Immature natural killer cell (primary cell): ENCODE measurements at places on chromosomes 11 and 22. TPM values are rescaled to one million over a fixed set of nuclear protein-coding genes. Genes with fewer than 3 reads are reported as not detected.
A peak's percentile ranks its signal among the peaks of the same experiment; 100 is the strongest.

GRCh38 chr22:37627121-37627520 lies 12.3 kb upstream of the SH3BP1 start:
- no peaks in the 10 kb centered on the region for H3K36me3 ChIP-seq
- no peak for DNase-seq
- H3K27me3 ChIP-seq, result peaks cover 7% of the 10 kb centered on the region
- H3K4me1 ChIP-seq, result peaks cover 69% of the 10 kb centered on the region
- H3K27ac ChIP-seq, result peak overlapping the region; percentile 96

Gene MIAT
- not detected for polyA plus RNA-seq

Gene ACTN3
- polyA plus RNA-seq, result not detected

Gene OR8D4
- not detected for polyA plus RNA-seq

DNA sequence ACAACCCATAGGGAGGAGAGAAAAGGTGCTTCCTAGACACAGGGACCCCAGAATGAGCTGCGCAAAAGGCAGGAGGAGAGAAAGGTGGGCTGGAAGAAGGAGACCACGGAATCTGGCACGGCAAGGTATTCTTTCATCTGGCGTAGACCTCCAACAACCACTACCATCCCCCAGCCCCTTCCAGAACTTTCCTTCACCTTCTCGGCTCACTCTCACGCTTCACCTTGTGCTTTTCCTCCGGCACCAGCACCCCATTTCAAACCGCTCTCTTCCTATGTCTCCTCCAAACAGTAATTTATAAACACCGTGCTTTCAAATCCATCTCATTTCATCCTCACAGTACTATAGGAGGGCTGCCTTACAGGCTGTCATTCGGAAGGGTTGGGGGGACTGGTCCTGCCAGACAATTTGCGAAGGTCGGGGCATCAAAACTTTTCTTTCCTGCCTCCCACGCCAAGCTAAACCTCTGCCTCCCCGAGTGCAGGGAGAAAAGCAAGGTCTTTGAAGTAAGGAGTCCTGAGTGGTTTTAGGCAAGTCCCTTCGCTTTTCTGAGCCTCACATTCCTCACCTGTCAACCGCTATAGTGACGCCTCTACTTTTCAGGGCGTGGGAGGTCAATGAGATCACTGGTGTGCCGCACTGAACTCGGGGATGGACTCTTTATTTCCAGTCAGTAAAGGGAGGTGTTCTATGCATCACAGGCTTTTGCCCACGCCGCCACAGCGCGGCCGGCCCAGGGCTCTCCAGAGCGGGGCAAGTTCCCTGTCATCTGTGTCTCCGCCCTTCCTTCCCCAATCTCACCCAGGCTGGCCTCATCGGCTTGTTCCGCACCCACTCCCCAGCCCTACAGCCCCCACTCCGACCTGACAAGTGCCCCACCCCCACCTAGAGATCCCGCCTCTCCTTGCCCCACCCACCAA lies 800 bp downstream of the KCTD21 start:
- peaks cover 2% of the 10 kb centered on the region for H3K27me3 ChIP-seq
- DNase-seq, result no peak
- H3K36me3 ChIP-seq, result no peaks in the 10 kb centered on the region
- peaks cover 31% of the 10 kb centered on the region for H3K4me1 ChIP-seq

DNA sequence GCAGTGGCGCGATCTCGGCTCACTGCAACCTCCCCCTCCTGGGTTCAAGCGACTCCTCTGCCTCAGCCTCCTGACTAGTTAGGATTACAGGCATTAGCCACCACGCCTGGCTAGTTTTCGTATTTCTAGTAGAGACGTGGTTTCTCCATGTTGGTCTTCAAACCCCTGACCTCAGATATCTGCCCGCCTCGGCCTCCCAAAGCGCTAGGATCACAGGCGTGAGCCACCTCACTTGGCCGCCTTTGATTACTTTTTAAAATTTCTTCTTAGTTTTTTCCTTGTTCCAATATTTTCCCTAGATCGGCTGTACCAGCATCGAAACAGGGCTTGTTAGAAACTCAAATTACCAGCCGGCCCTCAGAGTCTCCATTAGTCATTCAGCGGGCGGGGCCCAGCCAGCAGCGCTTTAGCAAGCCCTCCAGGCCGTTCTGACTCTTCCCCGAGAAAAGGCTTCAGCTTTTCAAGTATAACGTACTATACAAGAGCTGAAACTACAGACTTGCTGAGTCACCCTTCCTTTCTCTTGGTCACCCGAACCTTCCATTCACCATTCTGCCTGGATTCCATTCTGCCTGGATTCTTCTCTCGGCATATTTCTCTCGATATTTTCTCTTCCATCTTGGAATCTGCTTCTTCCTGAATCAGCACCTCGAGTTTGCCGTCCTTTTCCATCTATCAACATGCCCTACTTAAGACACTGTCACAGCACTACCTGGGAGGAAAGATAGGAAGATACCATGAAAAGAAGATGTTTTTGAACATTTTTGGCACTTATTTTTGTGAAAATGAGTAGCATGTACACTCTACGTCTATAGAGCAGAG lies 6.7 kb upstream of the CAPRIN1 start:
- no peak overlapping the region for H3K4me3 ChIP-seq
- no peak overlapping the region for H3K27ac ChIP-seq
- H3K36me3 ChIP-seq, result no peaks in the 10 kb centered on the region
- H3K27me3 ChIP-seq, result peaks cover 1% of the 10 kb centered on the region
- DNase-seq, result no peak

DNA sequence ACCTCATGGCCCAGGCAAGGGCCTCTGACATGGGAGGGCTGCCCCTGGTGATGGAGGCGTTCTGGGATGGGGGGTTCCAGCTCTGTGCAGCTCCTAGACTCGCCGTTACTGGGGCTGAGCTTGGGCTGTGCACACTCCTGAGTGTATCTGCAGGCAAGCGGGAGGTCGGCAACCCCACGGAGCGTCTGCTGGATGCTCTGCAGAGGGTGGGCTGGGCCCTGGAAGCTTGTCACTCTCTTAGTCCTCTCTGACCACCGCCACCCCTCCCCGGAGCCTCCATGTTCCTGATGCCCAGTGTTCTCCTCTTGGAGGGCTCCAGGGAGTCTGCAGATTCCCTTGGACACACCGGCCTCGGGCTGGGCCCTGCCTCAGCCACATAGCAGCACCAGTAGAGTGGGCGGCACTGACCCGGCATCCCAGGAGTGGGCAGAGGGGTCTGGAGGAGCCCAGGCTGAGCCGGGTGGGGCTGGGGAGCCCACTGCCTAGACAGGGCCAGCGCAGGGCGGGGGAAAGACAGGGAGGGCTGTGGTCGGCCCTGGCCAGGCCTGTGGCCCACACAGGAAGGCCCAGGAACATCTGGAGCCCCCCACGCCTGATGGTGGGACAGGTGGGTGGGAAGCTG lies 20.6 kb upstream of the MUC5B start:
- no peaks in the 10 kb centered on the region for H3K36me3 ChIP-seq
- H3K27ac ChIP-seq, result no peak overlapping the region
- H3K4me1 ChIP-seq, result no peaks in the 10 kb centered on the region
- no peaks in the 10 kb centered on the region for H3K27me3 ChIP-seq

- H3K36me3 ChIP-seq, result no peaks in the 10 kb centered on the region
- H3K4me3 ChIP-seq, result no peak overlapping the region
- H3K27ac ChIP-seq, result no peak overlapping the region
- no peak for DNase-seq
These were observed 65.3 kb upstream of the SLN start for GRCh38 chr11:107777110-107777509.

Gene C1QTNF4
- polyA plus RNA-seq, result 0.24 TPM

DNA sequence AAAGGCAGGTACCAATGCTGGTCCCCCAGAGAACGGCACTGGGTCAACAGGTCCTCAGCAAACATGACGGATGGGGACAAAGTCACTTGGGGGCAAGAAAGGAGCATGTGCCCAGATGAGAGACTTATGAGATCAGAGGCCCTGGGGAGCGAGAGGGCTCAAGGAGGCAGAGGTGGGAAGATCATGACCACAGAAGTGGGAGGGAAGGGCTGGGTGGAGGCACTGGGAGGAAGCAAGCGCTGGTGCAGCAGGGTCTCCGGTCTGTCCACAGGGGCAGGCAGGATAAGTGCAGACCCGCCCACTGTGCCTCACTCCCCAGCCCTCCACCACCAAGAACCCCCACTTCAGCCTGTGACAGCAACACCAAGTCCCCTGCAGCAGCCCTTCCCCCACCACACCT lies 10.9 kb downstream of the ELFN2 start:
- no peak overlapping the region for H3K4me3 ChIP-seq
- H3K4me1 ChIP-seq, result peaks cover 38% of the 10 kb centered on the region
- DNase-seq, result no peak
- no peaks in the 10 kb centered on the region for H3K36me3 ChIP-seq

Gene DSCAML1
- polyA plus RNA-seq, result not detected

GRCh38 chr11:86453290-86454030 lies 78.8 kb downstream of the CCDC81 start:
- H3K4me1 ChIP-seq, result peaks cover 26% of the 10 kb centered on the region
- H3K36me3 ChIP-seq, result no peaks in the 10 kb centered on the region
- no peak overlapping the region for H3K4me3 ChIP-seq
- peaks cover 2% of the 10 kb centered on the region for H3K27me3 ChIP-seq
- H3K27ac ChIP-seq, result no peak overlapping the region

- H3K27ac ChIP-seq, result no peak overlapping the region
- H3K4me3 ChIP-seq, result no peak overlapping the region
- peak; percentile 84 for DNase-seq
- no peaks in the 10 kb centered on the region for H3K36me3 ChIP-seq
- H3K27me3 ChIP-seq, result peaks cover 4% of the 10 kb centered on the region
- no peaks in the 10 kb centered on the region for H3K4me1 ChIP-seq
These were observed 33.8 kb upstream of the PPARA start for GRCh38 chr22:46116491-46116958.

GRCh38 chr11:132337819-132338416 lies 967.5 kb downstream of the NTM start:
- H3K27ac ChIP-seq, result no peak overlapping the region
- DNase-seq, result no peak
- H3K4me1 ChIP-seq, result no peaks in the 10 kb centered on the region
- peaks cover 2% of the 10 kb centered on the region for H3K27me3 ChIP-seq
- H3K36me3 ChIP-seq, result no peaks in the 10 kb centered on the region
- H3K4me3 ChIP-seq, result no peak overlapping the region

DNA sequence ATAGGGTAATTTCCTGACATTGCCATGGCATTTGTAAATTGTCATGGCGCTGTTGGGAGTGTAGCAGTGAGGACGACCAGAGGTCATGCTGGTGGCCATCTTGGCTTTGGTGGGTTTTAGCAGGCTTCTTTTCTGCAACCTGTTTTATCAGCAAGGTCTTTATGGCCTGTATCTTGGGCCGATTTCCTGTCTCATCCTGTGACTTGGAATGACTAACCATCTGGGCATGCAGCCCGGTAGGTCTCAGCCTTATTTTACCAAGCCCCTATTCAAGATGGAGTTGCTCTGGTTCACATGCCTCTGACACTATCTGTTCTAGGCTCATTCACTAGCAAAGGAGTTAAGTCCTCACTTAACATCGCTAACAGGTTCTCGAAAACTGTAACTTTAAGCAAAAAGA lies 1374.2 kb downstream of the FAM181B start:
- peaks cover 3% of the 10 kb centered on the region for H3K36me3 ChIP-seq
- no peaks in the 10 kb centered on the region for H3K4me1 ChIP-seq
- no peak overlapping the region for H3K27ac ChIP-seq
- no peaks in the 10 kb centered on the region for H3K27me3 ChIP-seq
- H3K4me3 ChIP-seq, result no peak overlapping the region
- DNase-seq, result no peak

Gene DAGLA
- not detected for polyA plus RNA-seq

GRCh38 chr11:57544566-57544965 lies 7.2 kb downstream of the SMTNL1 start:
- H3K27me3 ChIP-seq, result peaks cover 2% of the 10 kb centered on the region
- no peak for DNase-seq
- H3K4me3 ChIP-seq, result no peak overlapping the region
- no peak overlapping the region for H3K27ac ChIP-seq
- peaks cover 19% of the 10 kb centered on the region for H3K4me1 ChIP-seq

- DNase-seq, result no peak
- no peaks in the 10 kb centered on the region for H3K4me1 ChIP-seq
These were observed 244.3 kb downstream of the SBF2 start for GRCh38 chr11:10049756-10050155.

DNA sequence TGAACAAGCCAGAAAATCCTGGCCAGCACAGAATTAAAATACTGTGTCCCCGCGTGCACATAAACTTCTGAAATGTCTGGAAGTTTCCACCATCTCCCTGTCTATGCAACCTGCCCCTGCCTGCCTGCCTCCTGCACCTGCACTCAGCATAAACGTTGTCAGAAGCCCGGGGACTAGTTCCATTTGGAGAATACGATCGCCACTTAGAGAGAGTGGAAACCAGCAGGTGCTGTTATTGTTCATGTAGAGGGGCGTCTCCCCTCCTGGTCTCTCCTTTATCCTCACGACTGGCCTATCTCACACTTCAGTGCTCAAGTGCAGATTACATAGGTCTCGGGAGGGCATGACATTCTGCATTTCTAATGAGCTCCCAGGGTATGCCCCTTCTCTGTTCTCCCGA lies 35.6 kb downstream of the MPPED1 start:
- H3K4me3 ChIP-seq, result no peak overlapping the region
- no peaks in the 10 kb centered on the region for H3K4me1 ChIP-seq
- H3K27me3 ChIP-seq, result peaks cover 4% of the 10 kb centered on the region
- H3K27ac ChIP-seq, result no peak overlapping the region
- H3K36me3 ChIP-seq, result no peaks in the 10 kb centered on the region
- DNase-seq, result no peak

DNA sequence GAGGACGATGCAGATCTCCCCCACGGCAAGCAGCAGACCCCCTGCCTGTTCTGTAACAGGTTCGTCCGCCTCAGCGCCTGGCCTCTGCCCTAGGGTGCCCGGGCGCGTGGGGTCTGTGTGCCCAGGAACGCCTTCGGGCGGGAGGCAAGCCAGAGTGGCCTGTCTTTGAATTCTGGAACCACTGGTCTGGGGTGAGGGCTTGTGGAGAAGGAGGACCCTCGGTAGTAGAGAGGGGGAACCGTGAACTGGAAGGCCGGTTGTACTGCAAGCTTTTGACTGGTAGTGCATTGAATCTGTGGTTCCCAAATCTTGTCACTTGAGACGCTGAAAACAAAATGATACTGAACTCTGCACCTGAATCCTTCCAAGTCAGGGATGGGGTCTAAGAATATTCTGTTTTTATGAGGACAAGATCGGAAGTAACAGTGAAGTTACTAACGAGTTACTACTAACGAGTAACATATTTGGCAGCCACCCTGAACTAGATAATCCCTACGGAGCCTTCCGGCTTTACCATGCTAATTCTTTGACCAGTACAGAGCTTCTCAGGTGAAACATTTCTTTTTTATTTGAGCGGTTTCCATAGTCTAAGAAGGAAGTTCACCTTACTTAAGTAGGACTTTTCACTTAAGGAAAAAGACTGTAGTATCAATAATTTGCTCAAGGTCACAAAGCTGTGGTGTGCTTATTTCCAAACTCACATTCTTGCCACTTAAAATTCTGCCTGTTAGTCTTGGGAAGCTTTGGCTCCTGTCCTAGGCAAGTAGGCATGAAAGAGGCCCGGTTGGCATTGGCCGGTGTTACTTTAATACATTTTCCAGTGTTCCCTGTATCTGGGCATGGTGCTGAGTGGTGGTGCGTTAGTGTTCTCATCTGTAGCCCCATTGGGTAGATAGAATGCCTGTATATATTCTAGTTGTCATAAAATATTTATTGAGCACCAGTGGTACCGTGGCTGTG lies 860 bp downstream of the PRMT3 start:
- peaks cover 7% of the 10 kb centered on the region for H3K27me3 ChIP-seq
- H3K36me3 ChIP-seq, result peaks cover 11% of the 10 kb centered on the region
- peak overlapping the region; percentile 95 for H3K4me3 ChIP-seq
- peak overlapping the region; percentile 93 for H3K27ac ChIP-seq
- peaks cover 26% of the 10 kb centered on the region for H3K4me1 ChIP-seq

GRCh38 chr11:62513626-62514025 lies 33.0 kb downstream of the AHNAK start:
- peaks cover 8% of the 10 kb centered on the region for H3K36me3 ChIP-seq
- peaks cover 59% of the 10 kb centered on the region for H3K4me1 ChIP-seq
- no peaks in the 10 kb centered on the region for H3K27me3 ChIP-seq
- no peak for DNase-seq
- peak overlapping the region; percentile 70 for H3K27ac ChIP-seq

Gene C11orf87
- polyA plus RNA-seq, result not detected

- H3K4me3 ChIP-seq, result peak within 1 kb of the TSS; percentile 86
- H3K27me3 ChIP-seq, result peaks cover 44% of the 10 kb centered on the region
- no peaks in the 10 kb centered on the region for H3K36me3 ChIP-seq
- no peak for DNase-seq
These were observed at the start of gene LMO2 for GRCh38 chr11:33891714-33892327. LMO2 (minus strand) TSS chr11:33892076; CDS start chr11:33869716, 22,360 bp downstream.
